ENCODE measurements at places on chromosomes 7 and 10. TPM values are rescaled to one million over a fixed set of nuclear protein-coding genes. Genes with fewer than 3 reads are reported as not detected.

- H3K27me3 ChIP-seq = peaks cover 4% of the 10 kb centered on the region
- no peak for DNase-seq
- no peaks in the 10 kb centered on the region for H3K36me3 ChIP-seq
These were observed 542.1 kb downstream of the TCERG1L start for GRCh38 chr10:130769146-130770017.

DNA sequence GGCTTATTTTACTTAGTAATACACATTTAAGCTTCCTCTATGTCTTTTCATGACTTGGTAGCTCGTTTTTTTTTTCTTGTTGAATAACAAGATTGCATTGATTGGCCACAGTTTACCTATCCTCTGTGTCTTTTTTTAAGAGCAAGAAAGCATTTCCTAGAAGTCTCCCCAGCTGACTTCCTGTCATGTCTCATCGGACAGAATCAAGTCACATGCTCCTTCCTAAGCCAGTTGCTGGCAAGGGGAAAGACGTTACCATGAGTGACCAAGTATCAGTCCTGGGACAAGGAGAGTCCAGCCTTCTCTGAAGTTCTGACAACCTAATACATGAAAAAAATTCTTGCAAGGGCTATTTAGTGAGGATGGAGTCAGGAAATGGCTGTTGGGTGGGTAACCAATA is 24.9 kb upstream of the SFRP5 start:
- no peaks in the 10 kb centered on the region for H3K4me1 ChIP-seq
- H3K36me3 ChIP-seq = no peaks in the 10 kb centered on the region
- no peak for DNase-seq
- H3K27me3 ChIP-seq = no peaks in the 10 kb centered on the region
- no peak overlapping the region for H3K4me3 ChIP-seq
- no peak overlapping the region for H3K27ac ChIP-seq

DNA sequence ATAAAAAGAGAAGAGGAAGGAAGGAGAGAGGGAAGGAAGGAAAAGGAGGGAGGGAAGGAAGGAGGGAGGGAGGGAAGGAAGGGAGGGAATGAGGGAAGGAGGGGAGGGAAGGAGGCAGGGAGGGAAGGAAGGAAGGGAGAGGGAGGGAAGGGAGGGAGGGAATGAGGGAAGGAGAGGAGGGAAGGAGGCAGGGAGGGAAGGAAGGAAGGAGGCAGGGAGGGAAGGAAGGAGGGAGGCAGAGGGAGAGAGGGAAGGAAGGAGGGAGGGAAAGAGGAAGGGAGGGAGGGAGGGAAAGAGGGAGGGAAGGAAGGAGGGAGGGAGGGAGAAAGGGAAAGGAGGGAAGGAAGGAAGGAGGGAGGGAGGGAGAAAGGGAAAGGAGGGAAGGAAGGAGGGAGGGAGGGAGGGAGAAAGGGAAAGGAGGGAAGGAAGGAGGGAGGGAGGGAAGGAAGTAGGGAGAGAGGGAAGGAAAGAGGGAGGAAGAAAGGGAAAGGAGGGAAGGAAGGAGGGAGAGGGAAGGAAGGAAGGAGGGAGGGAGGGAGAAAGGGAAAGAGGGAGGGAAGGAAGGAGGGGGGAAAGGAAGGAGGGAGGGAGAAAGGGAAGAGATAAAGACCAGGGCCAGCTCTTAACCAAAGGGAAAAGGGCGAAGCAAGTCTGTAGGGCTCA is 5.7 kb upstream of the LAT2 start:
- H3K27ac ChIP-seq = no peak overlapping the region
- no peaks in the 10 kb centered on the region for H3K36me3 ChIP-seq
- DNase-seq = no peak
- no peak overlapping the region for H3K4me3 ChIP-seq

DNA sequence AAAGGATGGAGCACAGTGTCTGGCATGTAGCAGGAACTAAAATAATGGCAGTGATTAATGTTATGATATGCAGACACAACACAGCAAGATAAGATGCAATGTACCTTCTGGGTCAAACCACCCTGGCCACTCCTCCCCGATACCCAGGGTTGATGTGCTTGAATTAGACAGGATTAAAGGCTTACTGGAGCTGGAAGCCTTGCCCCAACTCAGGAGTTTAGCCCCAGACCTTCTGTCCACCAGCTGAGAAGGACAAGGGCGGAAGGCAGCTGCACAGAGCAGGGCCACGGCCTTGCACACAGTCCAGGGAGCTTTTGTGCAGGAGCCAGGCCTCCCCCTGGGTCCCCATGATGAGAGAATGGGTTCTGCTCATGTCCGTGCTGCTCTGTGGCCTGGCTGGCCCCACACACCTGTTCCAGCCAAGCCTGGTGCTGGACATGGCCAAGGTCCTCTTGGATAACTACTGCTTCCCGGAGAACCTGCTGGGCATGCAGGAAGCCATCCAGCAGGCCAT is at the start of gene RBP3:
Gene RBP3, plus strand, starts transcription at position 226 of the 514 bp plus-strand sequence. Its CDS starts 122 bp downstream, at position 348.
- no peak within 1 kb of the TSS for H3K27ac ChIP-seq
- no peak for DNase-seq
- H3K36me3 ChIP-seq = no peaks in the 10 kb centered on the region
- no peaks in the 10 kb centered on the region for H3K27me3 ChIP-seq
- no peaks in the 10 kb centered on the region for H3K4me1 ChIP-seq

The ZNF425 gene
- 0.84 TPM for total RNA-seq

The PEX1 gene
- total RNA-seq = 18.2 TPM

The FZD8 gene
- 3.5 TPM for total RNA-seq

The RASA4 gene
- total RNA-seq = 3.7 TPM

Measured in liver (tissue), 10 donors.